ENCODE measurements at places on chromosomes 3 and 15.

GRCh38 chr15:88606070-88606794 is 14.9 kb upstream of the AEN start:
- no peak for DNase-seq

GRCh38 chr15:55528812-55529211 is 20.8 kb upstream of the DNAAF4 start:
- no peak for DNase-seq

GRCh38 chr15:70418943-70419342 is 321.2 kb upstream of the TLE3 start:
- no peak for DNase-seq

- no peak for DNase-seq
Measured at GRCh38 chr15:64566629-64567427, 106.5 kb downstream of the ZNF609 start.

GRCh38 chr15:80183886-80184285 is 31.1 kb downstream of the FAH start:
- no peak for DNase-seq

DNA sequence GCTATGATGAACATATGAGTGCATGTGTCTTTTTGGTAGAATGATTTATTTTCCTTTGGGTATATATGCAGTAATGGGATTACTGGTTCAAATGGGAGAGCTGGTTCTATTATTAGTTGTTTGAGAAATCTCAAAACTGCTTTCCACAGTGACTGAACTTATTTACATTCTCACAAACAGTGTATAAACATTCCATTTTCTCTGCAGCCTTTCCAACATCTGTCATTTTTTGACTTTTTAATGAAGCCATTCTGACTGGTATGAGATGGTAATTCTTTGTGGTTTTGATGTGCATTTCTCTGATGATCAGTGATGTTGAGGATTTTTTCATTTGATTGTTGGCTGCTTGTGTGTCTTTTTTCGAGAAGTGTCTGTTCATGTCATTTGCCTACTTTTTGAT is 1124.2 kb downstream of the NAALADL2 start:
- no peak for DNase-seq

Data from activated CD8-positive, alpha-beta T cell treated with anti-CD3 and anti-CD28 coated beads, Interleukin-2, amount 10 ng/mL, durations not matched to agents 7 days and 5 days (primary cell).